Aorta (tissue), 5 donors: ENCODE measurements at places on chromosomes 12 and 14. TPM values are rescaled to one million over a fixed set of nuclear protein-coding genes. Genes with fewer than 3 reads are reported as not detected.

The BCL11B gene
- total RNA-seq: 1.3 TPM

The CLEC6A gene
- not detected for total RNA-seq

The DPPA3 gene
- total RNA-seq: not detected

GRCh38 chr12:121535150-121536053 is 45.4 kb downstream of the KDM2B start:
- H3K4me1 ChIP-seq: no peaks in the 10 kb centered on the region
- H3K27me3 ChIP-seq: no peaks in the 10 kb centered on the region
- peak overlapping the region; percentile 22 for H3K4me3 ChIP-seq

DNA sequence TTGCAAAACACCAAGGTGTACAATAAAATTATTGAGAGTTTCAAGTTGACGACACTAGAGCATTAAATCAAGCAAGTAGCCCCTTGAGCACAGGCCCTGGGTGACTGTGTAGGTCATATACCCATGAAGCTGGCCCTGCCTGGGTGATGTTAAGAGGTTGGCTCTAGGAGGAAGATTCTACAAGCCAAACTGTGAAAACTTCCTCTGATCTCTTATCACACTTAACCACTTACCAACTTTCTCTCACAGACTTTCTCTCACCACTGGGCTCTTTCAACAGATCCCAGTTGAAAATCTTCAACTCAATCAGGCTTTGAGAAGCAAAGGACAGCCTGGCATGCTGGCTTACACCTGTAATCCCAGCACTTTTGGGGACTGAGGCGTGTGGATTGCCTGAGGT is 186.9 kb upstream of the BTG1 start:
- no peak overlapping the region for H3K4me3 ChIP-seq
- DNase-seq: no peak
- no peak overlapping the region for H3K27ac ChIP-seq
- H3K36me3 ChIP-seq: no peaks in the 10 kb centered on the region
- no peaks in the 10 kb centered on the region for H3K4me1 ChIP-seq

- H3K4me3 ChIP-seq: no peak overlapping the region
- H3K4me1 ChIP-seq: no peaks in the 10 kb centered on the region
- H3K27ac ChIP-seq: no peak overlapping the region
- H3K36me3 ChIP-seq: peaks cover 5% of the 10 kb centered on the region
These were observed 110.1 kb downstream of the RBM19 start for GRCh38 chr12:113855998-113856397.
